ENCODE measurements at places on chromosomes 5 and 9.

DNA sequence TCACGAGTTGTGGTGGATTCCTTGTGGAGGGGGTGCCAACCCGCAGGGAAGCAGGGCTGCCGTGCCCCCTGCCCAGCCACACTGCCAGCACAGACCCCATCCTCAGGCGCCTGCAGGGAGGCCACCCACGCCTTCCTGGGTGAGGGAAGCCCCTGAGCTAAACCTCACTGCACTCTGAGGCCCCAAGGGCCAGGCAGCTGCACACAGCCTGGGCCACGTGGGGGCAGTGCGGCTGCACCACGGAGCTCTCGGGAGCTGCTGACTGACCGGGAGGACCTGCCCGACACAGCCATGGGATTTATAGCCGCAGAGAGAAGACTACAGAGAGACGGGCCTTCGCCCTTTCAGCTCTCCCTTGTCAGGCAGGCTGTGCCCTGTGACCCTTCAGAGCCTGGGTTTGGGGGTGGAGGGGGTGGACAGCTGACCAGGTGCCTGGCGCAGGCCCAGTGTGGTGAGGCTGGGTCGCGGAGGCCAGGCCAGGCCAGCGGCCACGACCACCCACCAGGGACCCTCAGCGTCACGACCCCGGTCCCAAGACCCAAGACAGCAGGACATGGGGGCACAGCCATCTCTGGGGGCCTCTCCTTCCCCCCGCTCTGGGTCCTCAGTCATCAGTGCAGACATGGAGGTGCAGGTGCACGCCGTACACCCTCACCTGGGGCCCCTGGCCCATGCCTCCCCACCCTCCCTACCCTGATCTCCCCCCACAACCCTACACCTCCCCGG, 4.3 kb upstream of the AHRR start:
- no peak for DNase-seq

- no peak for DNase-seq
Measured at GRCh38 chr9:4353236-4353635, 53.4 kb upstream of the GLIS3 start.

DNA sequence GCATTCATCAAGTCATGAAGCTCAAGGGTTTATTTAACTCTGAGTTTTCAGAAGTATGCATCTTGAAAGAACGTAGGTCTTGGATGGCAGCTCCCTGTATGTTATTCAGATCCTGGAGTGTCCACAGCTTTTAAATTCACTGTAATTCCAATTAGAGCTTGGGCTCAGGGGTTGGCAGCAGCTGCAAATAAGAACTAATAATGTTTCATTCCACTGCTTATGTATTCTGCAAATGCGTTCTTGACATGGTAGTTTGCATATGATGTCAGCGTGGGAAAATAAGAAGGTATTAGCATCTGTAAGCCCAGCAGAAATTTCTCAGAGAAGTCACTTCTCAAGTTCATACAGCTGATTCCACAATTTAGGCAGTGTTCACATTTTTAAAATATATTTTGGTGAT, 58.4 kb downstream of the RORB start:
- no peak for DNase-seq

DNA sequence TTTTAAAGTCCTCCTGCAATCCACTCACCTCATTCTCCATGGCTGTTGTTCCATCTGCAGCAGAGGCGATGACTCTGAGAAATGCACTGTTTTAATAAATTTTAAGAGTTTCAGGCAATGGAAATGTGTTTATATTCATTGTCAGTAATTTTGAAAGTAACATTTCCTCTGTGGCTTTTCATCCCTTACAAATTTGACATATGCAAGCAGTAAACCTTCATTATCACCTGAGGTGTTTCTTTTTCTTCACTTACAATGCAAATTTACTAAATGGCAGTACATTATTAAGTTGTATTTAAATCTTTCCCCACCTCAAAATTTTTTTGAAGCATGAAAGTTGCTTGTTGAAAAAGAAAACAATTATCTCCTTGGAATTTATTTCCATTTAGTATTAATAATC, 136.9 kb downstream of the DIRAS2 start:
- no peak for DNase-seq

GRCh38 chr9:20303066-20303465, 319.2 kb downstream of the MLLT3 start:
- no peak for DNase-seq

- no peak for DNase-seq
Measured at GRCh38 chr5:143594902-143595818, 191.7 kb upstream of the NR3C1 start.

GRCh38 chr5:74281166-74281565, 359.4 kb downstream of the ENC1 start:
- DNase-seq, result no peak

GRCh38 chr5:7837403-7837802, 13.5 kb downstream of the CFAP90 start:
- no peak for DNase-seq

Measured in NCI-H1417 treated with DMSO at 0.1 percent for 48 hours (cell line).